ENCODE measurements at places on chromosomes 13 and 19.

DNA sequence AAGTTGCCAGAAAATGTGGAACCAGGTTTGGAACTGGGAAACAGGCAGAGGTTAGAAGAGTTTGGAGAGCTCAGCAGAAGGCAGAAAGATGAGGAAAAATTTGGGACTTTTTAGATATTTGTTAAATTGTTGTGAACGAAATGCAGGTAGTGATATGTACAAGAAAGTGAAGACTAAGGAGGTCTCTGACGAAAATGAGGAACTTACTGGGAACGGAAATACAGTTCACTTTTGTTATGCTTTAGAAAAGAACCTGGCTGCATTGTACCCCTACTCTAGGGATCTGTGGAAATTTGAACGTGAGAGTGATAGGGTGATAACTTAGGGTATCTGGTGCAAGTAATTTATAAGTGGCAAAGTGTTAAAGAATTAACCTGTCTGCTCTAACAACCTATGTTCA, 632.4 kb downstream of the SLITRK5 start:
- no peak for DNase-seq

DNA sequence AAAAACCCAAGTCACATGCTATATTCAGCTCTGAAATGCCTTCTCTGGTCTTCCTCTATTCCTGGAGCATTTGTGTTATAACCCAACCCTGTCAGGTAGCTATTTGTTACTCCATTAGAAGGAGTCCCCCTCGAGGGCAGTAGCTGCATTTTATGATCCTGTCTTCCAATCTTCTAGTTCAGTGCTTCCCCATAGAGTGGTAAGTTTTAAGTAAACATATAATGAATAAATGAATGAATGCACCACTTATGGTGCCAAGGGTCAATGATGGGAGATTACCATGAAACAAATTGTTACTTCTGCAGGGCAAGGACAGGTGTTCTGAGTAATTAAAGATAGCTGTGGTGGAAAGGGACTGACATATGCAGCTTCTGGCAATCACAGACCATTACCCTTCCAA, 4.0 kb downstream of the RASL11A start:
- no peak for DNase-seq

GRCh38 chr13:111156421-111156820, 41.3 kb downstream of the ARHGEF7 start:
- no peak for DNase-seq

GRCh38 chr13:74210693-74211393, 76.6 kb upstream of the KLF12 start:
- no peak for DNase-seq

DNA sequence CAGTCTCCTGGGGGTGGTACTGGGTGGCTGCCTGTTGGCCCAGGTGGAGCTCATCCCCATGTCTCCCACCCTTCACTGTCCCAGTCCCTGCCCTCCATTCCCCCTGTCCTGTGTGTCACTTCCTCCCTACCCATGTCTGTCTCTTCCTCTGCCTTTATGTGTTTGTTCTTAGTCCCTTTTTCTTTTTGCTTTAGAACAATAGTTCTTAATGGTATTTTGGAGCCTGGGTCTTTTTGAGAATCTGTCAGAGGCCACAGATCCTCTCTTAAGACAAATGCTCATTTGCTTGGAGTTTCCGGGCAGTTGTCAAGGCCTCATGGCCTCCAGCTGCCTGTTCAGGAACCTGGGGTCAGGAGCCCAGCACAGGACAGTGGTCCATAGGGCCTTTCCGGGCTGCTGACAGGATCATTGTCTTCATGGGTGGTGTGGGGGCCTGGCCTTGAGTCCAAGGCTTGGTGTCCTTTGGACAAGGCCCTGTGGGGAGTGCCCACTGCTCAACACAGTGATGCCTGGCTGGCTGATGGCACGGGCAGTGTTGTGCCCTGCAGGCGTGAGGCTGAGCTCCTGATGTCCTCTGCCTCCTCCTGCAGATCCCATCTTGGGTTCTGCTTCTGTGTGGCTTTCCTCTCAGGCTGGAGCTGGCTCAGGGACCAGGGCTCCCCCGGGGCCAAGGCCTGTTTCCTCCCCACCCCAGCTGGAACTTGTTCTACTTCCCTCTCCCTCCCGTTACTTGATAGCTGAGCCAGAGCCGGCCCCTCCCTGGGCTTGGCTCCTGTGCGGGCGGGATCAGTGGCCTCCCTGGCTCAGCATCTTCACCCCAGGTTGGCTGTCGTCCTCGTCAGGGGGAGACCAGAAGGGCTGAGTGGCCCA, 3.5 kb downstream of the EGLN2 start:
- no peak for DNase-seq

DNA sequence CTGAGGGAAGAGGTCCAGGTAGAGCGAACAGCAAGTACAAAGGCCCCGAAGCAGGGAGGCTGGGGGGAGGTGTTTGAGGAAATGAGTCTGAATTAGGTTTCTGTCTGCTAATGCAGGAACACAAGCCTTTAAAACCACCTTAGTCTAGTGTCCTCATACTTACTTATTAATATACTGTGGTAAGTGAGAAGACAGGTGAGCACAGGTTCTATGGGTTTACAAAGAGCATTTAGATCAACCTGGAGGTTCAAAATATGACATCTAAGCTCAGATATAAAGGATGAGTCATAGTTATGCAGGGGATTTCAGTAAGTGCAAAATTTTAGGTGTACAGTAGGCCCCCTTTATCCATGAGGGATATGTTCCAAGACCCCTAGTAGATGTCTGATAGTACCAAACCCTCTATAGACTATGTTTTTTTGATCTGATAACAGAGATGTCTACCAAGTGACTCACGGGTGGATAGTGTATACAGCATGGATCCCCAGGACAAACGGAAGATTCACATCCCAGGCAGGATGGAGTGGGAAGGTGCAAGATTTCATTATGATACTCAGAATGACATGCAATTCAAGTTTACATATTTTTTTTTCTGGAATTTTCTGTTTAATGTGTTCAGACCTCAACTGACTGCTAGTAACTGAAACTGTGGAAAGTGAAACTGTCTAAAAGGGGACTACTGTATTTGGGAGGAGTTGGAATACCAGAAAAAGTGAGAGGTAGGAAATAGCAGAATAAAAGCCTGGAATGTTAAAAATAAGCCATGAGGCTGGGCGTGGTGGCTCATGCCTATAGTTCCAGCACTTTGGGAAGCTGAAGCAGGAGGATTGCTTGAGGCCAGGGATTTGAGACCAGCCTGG, 18.2 kb upstream of the MED4 start:
- no peak for DNase-seq

DNA sequence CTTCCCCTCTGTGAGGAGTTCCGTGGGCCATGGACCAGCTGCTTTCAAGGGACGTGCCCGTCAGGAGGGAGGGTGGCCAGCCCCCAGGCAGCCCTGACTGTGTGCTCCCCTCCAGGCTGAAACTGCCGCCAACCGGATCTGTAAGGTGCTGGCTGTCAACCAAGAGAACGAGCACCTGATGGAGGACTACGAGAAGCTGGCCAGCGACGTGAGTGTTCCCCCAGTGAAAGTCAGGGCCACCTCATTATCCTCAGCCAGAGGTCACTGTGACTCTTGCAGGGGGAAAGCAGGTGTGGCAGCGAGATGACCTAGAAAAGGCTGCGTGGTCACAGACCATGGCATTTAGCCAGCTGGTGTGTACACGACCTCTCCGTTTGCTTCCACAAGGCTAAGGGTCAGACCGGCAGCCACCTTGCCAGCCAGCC, 29.9 kb downstream of the CAPN12 start:
- DNase-seq, result no peak

DNA sequence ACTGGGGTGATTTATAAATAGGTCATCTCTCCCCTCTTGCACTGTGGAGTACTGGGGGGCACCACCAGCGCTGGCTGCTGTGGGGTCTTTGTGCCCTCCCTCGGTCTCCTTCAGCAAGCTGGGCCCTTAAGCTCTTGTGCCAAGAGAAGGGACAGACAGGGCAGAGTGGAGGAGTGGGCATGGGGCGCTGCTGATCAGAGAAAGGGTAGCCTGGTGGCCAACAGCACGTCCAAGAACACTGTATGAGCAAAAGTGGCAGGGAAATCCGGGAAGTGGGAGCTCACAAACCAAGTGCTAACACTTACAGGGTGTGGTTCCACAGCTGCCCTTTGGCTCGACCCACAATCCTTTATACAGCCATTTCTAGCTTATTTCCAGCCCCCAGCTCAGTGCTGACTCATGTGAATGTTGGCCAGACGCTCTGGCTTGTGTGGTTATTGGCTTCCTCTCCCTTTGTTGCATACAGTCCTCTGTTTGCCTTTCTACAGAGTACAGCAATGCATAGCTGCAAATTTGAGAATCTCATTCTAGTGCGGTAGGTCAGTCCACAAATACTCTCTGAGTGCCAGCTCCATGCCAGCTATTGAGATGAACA, 298.8 kb downstream of the SHISA2 start:
- no peak for DNase-seq

DNA sequence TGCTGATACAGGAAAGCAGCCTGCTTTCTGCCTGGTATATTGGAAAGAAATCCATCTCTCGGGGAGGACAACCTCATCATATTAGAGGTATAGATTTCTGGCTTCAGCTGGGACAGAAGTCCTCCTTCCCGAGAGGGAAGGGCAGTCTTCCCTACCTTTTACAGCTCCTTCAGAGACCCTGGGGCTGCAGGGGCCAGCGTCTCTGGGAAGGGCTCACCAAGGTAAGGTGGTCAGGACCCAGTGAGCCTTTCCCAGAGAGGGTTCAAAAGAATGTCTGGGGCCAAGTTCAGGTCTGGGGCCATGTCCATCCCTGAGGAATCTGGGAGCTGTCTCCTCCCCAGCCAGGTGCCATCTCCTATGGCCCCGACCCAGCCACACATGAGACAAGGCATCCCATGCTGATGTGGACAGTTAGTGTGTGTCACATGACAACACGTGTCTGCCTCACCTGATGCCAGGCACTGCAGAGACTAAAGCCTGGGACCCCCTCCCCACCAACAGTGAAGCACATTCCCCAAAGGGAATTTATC, 136.4 kb downstream of the URI1 start:
- DNase-seq, result no peak

GRCh38 chr13:88602786-88603777, 931.9 kb downstream of the SLITRK5 start:
- DNase-seq, result no peak

DNA sequence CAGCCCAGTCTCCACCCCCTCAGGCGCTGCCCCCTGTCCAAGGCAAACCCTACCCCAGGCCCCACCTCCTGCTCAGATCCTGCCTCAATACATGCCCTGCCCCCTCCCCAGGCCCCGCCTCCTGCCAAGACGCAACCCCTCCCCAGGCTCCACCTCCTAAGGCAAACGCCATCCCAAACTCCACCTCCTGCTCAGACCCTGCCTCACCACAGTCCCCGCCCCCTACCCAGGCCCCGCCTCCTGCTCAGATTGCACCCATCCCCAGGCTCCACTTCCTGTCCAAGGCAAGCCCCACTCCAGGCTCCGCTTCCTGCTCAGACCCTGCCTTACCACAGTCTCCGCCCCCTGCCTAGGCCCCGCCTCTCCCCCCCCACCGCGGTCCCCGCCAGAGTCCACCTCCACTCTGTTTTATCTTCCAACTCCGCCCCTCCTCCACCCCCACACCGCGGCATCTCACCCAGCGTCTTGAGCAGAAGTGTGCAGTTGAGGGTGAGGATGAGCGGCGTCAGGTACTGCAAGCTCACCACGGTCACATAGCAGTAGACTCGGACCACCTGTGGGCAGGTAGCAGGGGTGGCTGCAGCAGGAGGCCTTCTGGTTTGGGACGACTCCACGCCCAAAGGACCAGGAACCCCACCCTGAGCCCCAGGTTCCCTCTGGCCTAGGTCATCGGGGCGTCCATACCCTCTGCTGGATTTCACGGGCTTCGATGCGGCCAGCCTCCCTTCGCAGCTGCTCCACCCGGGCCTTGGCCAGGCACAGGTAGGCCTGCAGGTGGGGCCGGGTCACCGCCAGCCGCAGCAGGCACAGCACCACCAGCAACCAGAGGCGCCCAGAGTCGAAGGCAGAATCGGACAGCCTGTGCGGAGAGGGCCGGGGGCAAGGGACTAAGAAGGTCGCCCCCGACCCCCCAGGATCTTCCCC, 17.7 kb downstream of the TMEM161A start:
- no peak for DNase-seq

DNA sequence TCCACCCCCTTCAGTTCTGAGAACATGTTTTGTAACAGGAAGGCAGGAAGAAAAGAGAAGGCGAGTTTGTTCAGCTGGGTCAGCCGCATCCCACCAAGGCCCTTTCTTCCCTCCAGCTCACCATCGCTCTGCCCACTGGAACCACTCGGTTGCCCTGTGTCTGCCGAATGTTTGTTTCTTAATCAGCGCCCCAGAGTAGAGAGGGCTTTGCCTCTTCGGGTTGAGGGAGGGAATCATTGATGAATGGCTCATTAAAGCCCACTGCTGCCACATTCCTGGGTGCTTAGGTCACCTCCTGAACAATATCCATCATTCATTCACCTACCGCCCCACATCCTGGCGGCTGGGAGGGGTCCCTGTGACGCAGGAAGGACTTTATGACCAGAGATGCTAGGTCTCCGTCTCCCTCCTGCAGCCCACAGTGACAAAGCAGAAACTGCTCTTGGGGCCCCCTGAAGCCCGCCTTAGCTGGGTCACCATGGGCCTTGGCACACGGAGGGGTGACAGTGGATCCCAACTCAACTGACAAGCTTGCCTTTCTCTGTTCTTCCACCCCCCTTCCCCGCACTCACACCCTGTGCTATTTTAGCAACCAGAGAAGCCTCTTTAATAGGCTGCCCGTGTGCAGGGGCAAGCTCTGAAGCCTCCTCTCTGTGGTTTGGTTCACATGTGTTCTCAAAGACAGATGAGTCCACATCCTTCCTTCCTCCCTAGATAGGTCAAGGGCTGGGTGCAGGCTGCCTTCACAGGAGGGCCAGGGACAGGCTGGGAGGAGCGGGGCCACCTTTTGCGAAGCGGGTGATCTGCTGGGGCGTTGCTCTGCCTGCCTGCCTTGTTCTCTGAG, 46.2 kb downstream of the ACTN4 start:
- DNase-seq, result no peak

- DNase-seq, result no peak
These were observed 1.6 kb upstream of the RAP2A start for GRCh38 chr13:97432232-97432916.

GRCh38 chr19:33287927-33288326, 14.4 kb downstream of the CEBPA start:
- DNase-seq, result no peak

Data from T follicular helper cell (primary cell).